ENCODE measurements at places on chromosomes 3 and 15.

DNA sequence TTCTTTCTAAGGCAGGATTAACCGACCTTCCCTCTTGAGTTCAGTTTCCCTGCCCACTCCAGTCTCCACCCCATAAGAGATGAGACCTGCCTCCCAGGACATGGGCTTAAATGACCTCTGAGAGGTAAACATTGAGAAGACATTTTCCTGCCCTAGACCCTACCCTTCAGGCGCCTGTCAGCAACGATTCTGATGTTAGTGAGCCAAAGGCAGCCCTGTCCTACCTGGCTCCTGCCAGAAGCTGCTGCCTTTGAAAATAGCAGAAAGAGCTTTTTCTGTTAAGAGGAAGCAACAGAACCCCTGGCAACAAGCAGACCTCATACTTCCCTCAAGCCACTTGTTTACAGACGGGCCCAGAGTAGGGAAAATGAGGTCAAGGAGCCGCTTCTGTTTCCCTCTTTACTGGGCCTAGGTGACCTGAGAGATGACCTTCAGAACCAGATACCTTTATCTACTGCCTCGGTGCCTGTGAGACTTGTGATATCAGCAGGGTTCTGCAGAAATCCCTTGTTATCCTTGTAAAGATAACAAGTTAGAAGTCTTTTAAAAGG, 52.0 kb downstream of the CD200R1L start:
- DNase-seq: no peak

GRCh38 chr3:115084686-115085085, 62.4 kb downstream of the ZBTB20 start:
- peak; percentile 65 for DNase-seq

GRCh38 chr3:63576846-63577245, 75.6 kb upstream of the SNTN start:
- DNase-seq: no peak

DNA sequence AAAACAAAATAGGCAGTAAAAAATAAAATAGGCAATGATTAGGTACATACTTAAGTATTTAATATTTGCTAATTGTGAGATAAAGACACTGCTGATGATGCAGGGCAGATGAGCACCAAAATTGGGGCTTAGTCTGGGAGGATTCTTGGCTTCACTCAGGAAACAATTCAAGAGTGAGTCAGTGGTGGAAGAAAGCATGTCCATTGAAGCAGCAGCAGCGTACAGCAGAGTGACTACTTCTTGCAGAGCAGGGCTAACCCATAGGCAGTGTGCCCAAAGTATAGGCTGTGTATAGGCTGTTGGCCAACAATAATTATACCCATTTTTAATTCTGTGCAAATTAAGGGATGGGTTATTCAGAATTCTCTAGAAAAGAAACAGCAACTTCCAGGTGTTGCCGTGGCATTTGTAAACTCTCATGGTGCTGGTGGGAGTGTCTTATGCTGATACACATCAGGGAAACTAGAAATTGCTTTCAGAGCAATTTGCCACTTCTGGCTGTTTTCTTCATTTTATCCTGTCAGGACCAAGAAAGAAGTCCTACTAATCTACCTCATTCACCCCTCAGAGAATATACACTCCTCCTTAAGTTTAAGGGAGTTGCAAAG, 317.3 kb upstream of the NAALADL2 start:
- DNase-seq: peak; percentile 31

- DNase-seq: no peak
Observed at GRCh38 chr15:97691799-97692198, 268.7 kb upstream of the ARRDC4 start.

- DNase-seq: no peak
Observed at GRCh38 chr3:186594591-186595113, 18.2 kb upstream of the AHSG start.

GRCh38 chr3:181288145-181288544, 298.6 kb upstream of the DNAJC19 start:
- DNase-seq: no peak

DNA sequence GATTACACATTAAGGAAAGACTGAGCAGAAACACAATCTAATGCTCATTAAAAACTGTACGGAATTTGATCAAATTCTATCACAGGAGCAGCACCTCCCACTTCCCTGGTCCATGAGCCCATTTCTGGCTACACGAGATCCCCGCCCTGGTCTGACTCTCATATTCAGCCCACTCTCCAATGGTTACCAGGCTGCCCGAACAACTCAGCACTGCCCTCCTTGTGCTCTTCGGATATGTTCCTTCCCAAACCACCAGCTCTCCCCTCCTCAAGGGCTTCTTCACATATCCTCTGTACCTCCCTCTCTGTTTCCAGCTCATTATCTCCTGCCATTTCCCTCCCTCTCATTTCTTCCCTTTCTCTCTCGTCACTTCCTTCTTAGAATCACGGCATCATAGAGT, 180.5 kb downstream of the RSL24D1 start:
- no peak for DNase-seq

- no peak for DNase-seq
Observed at GRCh38 chr15:26870346-26870745, 3.5 kb downstream of the GABRA5 start.

- DNase-seq: no peak
Observed at GRCh38 chr3:10292505-10293419, at the start of gene GHRL. GHRL (minus strand) TSS chr3:10292947; CDS start chr3:10290180, 2,767 bp downstream.

GRCh38 chr15:58840048-58840447, 68.9 kb downstream of the MINDY2 start:
- no peak for DNase-seq

DNA sequence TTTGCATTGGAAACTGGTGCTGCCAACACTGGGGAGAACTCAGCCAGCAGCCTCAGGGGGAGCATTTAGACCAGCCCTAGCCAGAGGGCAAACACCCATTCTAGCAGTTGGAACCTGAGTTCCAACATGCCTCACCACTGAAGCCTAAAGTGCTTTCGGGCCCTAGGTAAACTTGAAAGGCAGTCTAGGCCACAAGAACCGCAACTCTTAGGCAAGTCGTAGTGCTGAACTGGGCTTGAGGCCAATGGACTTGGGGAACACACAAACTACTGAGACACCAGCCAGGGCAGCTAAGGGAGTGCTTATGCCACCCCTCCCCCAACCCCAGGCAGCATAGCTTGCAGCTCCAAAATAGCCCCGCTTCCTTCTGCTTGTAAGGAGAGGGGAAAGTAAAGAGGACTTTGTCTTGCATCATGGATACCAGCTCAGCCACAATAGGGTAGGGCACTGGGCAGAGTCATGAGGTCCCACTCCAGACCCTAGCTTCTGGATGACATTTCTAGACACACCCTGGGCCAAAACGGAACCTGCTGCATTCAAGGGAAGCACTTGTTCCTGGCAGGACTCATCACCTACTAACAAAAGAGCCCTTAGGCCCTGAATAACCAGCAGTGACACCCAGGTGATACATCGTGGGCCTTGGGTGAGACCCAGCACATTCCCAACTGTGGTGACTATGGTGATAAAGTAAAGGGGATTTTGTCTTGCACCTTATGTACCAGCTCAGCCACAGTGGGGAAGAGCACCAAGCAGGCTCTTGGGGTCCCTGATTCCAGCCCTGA, 37.3 kb upstream of the TEX9 start:
- DNase-seq: no peak

DNA sequence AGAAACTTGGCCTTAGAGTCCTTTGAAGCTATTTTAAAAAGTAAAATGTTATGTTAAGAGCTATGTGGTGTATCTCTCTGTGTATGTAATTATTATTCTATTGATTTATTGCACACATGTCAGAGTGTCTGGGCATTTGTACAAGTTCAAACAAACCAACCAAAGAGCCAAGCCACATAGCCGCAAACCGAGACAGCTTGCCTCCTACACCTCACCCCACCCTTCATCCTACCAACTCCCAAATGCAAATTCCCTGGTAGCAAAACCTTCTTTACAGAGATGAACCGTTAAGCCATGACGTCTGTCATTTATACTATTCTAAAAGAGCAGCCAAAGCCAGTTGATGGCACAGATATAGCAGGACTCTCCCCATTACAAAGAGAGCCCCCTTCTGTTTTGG, 332.3 kb downstream of the ERC2 start:
- no peak for DNase-seq

DNA sequence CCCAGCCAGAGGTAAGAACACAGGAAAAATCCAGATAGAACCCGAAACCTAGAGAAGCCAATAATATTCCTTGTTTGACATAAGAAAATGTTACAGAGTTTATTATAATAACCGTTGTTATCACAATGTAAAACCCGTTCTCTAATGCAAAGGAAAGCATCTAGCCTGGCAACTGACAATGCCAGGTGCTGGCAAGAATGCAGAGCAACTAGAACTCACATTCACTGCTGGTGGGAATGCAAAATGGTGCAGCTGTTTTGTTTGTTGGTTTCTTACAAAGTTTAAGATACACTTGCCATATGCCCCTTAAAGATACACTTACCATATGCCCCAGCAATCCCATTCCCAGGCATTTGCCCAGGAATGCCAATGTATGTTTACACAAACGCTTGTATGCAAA, 23.4 kb downstream of the VPS39 start:
- no peak for DNase-seq

GRCh38 chr15:95989392-95989791, 341.1 kb upstream of the NR2F2 start:
- no peak for DNase-seq

- DNase-seq: no peak
Observed at GRCh38 chr3:454986-455385, 258.4 kb downstream of the CHL1 start.

DNA sequence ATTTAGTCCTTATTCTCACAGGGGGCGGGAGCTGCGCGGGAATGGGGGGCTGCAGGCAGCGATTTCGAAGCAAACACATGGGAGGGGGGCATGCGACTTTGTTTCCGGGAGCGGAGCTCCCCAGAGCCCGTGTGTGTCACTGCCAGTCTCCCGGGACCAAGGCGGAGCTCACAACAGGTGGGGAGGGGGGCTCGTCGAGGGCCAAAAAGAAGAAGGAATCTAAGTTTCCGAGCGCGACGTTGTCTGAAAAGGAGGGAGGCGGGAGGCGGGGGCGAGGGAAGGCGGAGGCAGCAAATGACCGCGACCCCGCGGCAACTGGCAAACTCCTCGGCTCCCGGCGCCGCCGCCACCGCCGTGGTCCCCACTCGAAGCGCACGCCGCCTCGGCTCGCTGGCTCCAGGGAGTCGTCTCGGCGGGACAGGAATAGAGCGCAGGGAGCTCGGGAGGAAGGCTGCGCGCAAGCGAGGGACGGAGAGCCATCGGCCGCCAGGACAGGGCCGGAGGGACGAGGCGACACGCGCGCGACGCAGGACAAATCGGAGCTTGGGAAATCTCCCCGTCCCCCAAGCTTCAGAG, 1.4 kb downstream of the FOXP1 start:
- DNase-seq: no peak

GRCh38 chr3:111846039-111846438, 13.0 kb upstream of the PHLDB2 start:
- DNase-seq: no peak

DNA sequence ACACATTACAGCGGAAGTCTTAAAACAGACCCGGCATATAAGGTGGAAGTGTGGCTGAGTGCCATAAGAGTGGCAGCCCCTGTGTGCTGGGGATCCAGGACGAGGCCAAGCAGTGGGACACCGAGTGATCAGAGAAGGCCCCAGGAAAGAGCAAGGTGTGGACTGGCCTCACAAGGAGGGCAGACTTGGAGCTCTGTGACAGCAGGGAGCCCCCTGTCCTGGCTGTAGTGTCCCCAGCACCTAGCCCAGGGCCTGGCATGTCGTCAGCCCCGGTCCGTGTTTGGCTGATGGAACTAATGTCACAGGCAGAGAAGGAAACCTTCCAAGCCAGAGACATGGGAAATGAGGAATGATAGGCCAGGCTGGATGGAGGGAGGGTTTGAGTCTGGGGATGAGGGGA, 4.8 kb downstream of the PDIA5 start:
- DNase-seq: no peak

DNA sequence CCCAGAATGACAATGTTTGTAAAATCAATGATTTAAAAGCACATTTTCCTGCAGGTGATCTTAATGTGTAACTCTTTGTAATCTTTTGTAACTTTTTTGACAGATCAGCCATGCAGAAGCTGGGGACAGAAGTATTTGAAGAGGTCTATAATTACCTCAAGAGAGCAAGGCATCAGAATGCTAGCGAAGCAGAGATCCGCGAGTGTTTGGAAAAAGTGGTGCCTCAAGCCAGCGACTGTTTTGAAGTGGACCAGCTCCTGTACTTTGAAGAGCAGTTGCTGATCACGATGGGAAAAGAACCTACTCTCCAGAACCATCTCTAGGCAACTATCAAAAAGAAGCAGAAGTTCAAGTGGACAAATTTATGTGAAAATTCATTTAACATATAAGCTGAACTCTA, 32.1 kb upstream of the NUDT16 start:
- DNase-seq: no peak

- DNase-seq: no peak
Observed at GRCh38 chr3:169203631-169204550, 459.6 kb downstream of the MECOM start.

GRCh38 chr15:29003840-29004233, 118.1 kb downstream of the APBA2 start:
- no peak for DNase-seq

DNA sequence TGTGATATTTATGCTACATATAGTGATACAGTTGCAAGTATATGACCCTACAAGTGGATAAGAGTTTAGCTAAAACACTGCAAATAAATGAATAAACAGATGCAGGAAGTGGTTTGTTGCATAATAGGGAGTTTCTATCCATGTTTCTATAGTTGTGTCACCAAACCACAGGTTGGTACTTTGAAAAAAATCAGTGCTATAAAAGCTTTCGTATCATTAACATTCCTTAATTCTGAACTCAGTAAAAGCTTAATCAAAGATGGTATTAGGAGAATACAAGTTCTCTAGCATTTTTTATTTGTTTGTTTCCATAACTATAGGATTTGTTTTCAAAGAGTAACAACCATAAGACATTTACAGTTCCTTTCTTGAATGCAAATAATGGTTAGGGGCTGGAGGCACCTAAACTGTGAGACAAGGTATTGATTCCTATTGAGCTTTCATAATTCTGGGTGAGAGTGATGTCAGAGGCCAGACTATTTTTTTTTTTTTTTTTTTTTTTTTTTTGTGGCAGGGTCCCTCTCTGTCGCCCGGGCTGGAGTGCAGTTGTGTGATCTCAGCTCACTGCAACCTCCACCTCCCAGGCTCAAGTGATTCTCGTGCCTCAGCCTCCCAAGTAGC, 29.6 kb downstream of the CPOX start:
- no peak for DNase-seq

- no peak for DNase-seq
Observed at GRCh38 chr3:89364314-89364713, 256.9 kb downstream of the EPHA3 start.

GRCh38 chr3:148084931-148085330, 612.8 kb upstream of the AGTR1 start:
- no peak for DNase-seq

DNA sequence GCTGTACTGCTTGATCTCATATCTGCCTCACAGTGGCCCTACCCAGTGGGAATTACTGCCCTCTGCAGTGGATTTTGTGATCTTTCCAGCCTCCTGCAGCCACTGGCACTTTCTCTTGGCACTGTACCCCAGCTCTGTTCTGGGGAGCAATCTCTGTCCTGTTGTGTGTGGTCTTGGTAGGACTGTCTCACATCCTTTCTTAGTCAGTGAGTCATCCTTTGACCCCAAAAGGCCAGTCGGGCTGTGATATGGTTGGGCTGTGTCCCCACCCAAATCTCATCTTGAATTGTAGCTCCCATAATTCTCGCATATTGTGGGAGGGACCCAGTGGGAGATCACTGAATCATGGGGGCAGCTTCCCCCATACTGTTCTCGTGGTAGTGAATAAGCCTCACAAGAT, 133.3 kb upstream of the TPM1 start:
- DNase-seq: no peak

- no peak for DNase-seq
Observed at GRCh38 chr15:68298882-68299381, 21.4 kb downstream of the FEM1B start.

GRCh38 chr3:23611737-23612295, 193.9 kb upstream of the UBE2E1 start:
- DNase-seq: peak; percentile 64

GRCh38 chr3:135792858-135793475, 172.6 kb upstream of the PPP2R3A start:
- DNase-seq: no peak
